ENCODE measurements at places on chromosomes 11 and 22.

DNA sequence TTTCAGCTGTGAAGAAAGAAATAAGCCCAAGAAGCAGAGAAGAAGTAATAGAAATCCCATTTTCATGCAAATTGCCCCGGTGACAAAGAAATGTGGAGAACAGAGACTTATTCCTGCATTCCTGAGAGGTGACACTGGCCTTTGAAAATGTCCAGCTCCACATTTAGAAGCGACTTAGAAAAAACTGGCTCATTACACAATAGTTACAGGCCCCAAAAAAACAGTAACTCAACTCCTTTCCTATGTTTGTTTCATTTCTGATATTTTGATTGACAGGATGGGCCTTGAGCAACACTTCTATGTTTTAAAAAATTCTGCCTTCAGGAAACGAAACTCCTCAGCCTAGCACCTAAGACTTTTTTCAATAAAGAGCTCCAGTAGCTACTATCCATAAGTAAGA, 726.9 kb upstream of the TENM4 start:
- DNase-seq = no peak

DNA sequence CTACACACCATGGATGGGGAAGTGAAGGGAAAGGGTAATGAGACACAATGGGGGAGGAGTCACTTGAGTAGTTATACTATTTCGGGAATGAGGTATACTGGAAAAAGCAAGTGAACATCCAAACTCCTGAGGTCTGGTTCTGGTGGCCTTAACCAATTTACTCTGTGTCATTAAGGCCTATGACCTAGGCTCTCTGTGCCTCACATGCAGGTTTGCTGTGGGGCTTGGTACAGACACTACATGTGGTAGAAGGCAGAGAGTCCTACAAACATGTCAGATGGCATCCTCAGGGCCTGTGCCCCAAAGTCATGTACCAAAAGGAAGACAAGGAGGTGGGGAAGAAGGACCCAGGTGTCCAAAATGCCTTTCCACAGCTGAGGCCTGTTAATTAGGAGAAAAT, 98.9 kb downstream of the TRIM29 start:
- no peak for DNase-seq

DNA sequence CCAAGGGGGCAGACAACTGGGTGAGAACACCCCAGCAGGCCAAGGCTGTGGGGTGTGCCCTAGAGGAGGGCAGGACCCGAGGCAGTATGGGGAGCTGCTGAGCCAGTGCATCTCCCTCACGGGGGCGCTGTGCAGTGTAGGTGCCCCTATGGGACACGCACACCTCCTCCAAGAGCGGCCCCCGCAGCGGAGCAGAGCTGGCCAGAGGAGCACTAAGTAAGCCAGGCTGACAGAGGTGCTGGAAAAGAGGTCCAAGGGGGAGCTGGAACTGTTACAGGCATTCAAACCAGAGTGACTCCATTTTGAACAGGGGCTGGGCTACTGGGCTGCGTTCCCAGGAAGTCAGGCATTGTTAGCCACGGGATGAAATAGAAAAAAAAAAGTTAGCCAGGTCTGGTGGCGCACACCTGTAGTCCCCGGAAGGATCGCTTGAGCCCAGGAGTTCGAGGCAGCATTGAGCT, 41.8 kb downstream of the TST start:
- no peak for DNase-seq

GRCh38 chr22:31446208-31446607, 43.4 kb downstream of the EIF4ENIF1 start:
- DNase-seq = no peak

DNA sequence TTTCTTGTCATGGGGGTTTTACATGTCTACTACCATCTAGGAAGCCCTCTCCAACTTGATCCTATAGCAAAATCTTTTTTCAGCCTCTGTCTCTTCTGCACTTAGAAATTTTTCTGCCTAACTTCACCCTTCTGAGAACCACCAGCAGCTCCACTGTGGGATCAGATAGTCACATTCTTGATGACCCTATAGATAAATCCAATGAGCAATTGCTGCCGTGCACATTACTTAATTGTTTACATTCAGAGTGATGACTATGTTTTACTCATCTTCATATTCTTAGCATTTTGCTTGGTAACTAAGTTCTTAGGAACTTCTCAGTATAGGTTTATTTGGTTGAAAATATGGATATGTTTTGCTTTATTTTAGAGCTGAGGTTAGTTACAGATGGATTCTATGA, 12.4 kb upstream of the ETS1 start:
- no peak for DNase-seq

GRCh38 chr11:118243161-118243560, 9.0 kb downstream of the MPZL3 start:
- no peak for DNase-seq
